Esophagus squamous epithelium (tissue), 5 donors: ENCODE measurements at places on chromosomes 11 and 22.

DNA sequence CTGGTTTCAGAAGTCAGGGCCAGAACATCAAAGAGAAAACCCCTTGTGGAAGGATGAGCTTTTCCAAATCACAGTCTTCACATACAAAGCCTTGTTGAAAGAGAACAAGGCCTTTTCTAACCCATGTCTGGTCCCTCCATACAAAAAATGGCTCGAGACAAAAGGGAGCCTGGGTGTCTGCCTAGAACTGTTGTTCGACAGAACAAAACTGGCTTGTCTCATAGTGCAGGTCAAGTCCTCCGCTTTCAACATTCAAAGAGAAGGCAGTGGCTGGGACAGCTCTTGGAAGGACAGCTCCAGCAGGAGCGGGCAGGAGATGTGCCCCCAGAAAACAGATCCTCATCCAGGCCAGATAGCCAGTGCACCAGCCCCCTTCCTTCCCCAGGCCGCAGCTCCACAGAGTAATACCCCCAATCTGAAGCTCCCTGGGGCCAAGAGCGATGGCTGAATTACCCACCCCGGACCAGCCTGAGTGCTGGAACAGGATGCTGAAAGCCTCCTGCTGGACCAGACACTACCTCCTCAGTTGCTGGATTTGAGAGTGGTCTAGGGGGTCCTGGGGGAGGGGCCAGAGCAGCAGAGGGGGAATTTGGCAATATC is 27.6 kb downstream of the USH1C start:
- DNase-seq: no peak

DNA sequence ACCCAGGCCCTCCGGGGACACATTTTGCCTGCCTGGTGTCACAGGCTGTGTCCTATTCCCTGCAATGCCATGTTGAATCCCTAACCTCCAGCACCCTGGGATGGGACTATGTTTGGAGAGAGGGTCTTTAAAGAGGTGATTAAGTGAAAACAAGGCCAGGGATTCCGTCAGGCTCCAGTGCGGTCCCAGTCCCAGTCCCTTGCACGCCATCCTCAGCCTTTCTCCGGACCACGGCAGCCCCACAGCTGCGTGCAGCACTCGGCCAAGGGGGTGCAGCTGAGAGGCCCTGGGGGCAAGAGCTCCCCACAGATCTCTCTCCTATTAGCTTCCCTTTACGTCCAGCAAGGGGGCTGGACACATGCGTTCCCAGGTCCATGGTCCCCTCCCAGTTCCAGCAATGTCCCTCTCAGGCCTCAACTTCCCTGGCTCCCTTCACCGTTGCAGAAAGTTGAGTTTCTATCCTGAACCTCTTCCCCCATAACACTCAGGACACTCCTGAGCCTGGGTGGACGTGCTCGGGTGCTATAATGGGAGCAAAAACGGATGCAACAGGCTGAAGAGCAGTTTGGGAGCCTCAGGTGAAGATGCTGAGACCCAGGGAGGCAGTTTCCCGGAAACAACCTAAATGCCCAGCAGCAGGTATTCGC is 1422.7 kb downstream of the BRD1 start:
- DNase-seq: no peak

DNA sequence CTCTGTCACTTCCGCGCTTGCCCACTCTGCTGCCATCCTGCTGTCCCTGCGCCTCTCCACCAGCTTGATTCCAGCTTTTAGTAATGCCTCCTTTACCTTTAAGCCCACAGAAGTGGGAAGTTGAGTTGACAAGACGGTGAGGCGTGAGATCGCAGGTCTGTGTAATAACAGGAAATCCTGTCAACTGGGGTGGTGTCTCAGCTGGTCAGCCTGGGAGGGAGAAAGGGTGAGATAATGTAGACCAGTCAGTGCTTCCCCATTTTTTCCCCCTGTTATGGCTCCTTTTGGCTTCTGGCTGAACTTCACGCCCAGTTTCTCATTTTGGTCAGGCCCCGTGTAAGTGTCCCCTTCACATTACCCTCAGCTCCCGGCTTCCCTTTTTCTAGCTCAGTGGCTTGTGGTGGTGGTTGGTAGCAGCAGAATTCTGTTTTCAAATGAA is 98.9 kb downstream of the TRAF6 start:
- DNase-seq: no peak

- no peak for DNase-seq
Observed at GRCh38 chr11:69683764-69684333, 8.7 kb upstream of the LTO1 start.

DNA sequence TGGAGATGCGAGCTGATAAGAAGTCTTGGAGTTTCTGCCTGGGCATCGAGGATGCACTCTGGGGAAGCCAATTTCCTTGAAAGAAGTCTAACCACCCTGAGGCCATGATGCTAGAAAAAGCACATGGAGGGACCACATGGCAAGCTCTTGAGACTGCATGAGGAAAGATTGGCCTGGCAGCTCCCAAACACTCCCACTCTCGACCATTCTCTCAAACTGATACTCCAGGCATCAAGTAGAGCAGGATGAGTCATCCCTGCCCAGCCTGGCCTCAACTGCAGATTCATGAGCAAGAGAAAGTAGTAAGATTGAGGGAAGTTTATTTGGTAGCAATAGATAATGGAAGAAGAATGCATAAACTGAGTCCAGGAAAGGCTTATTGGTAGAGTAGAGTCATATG is 194.3 kb downstream of the KIF18A start:
- no peak for DNase-seq

DNA sequence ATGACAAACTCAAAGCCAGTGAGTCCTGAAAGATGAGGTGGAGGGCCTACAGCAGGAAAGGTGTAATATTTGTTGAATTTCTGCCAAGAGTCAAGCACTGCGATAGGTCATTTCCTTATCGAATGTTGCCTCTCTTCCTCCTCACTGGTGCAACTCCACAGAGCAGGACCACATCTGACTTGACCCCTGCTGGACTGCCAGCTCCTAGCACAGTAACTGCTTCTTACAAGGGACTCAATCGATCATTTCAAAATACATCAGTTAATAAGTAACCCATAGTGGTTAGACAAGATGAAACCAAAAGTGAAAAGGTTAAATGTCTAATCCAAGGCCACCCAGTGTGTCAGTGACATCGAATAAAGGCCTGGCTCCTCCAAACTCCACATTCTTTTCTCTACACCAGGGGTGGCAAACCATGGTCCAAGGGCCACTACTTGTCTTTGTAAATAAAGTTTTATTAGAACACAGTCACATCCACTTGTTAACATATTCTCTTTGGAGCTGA is 98.5 kb upstream of the CSNK2A3 start:
- no peak for DNase-seq
